ENCODE measurements at places on chromosomes 13 and 19.
A peak's percentile ranks its signal among the peaks of the same experiment; 100 is the strongest.

GRCh38 chr13:108508263-108508662, 121.1 kb upstream of the MYO16 start:
- no peak for DNase-seq

DNA sequence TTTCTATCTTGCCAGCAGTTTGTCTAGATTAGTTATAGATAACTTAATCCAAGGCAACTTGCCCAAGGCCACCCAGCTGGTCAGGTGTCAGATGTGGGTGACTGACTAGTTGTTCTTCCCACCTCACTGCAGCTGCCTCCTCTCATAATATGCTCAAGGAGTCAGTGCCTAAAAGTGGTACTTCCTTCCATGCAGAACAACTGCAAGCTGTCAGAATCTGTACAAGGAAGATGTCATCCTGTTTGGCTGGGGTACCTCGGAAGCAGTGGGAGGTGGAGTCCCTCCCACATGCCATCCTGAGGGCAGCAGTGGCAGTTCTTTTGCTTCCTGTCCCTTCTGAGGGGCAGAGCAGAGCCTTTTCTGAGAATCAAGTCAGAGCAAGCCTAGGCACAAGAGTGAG, 193.2 kb upstream of the RFC3 start:
- DNase-seq = no peak

DNA sequence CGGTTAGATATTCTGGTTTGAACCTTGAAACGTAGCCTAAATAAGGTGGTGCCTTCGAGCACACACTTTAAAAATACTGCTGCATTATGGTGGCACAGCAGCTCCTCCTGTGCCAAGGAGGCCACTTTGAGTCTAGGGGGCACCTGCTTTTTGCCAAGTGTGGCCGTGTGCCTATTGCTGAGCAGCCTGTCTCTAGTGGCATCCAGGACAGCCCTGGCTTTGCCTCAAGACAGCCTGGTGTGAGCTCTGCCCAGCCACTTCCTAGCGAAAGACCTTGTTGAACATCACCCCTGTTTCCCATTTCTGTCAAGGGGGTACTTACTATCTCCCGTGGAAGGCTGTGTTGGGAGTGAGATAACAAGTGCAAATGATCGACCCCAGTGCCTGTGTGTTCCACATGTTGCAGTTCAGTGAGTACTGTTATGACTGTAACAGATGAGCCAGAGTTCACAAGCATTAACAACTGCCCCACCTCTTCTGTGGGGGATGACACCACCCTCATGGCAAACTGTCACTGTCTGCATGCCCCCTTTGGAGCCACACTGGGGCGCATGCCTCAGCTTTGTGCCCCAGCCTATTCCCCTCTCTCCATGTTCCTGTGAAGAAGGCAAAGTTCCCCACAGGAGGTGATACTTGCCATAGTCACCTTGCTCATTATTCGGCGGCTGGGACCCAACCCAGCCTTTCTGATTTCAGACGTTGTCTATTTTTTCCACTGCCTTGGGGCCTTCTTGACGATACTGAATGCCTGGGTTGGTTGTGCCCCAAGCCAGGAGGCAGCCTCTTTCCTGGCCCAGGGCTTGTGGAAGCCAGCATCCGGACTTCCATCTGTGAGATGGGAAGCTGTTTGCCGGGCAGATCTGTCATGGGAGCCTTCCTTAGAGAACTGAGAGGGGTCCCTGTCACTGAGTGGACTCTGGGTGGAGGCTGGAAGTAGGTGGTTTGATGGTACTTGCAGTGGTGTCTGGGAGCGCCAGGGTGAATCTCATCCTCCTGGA, 5.4 kb downstream of the GATAD2A start:
- DNase-seq = peak; percentile 38

DNA sequence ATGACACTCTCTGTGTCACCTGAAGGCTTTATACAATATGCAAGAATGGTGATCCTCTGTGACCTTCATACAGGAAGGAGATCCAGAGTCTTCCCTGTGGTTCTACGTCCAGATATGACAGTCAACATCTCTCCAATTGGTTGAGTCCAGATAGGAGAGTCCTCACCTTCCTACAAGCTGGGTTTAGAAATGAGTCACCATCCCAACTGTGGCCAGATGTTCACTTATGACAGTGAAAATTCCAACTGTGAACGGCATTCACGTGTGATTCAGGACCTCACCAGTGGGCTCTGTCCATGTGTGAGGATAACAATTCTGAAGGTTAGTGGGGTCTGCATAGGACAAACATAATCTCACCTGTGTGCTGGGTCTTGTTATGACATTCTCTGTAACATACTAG, 52.5 kb upstream of the ZNF728 start:
- DNase-seq = no peak

DNA sequence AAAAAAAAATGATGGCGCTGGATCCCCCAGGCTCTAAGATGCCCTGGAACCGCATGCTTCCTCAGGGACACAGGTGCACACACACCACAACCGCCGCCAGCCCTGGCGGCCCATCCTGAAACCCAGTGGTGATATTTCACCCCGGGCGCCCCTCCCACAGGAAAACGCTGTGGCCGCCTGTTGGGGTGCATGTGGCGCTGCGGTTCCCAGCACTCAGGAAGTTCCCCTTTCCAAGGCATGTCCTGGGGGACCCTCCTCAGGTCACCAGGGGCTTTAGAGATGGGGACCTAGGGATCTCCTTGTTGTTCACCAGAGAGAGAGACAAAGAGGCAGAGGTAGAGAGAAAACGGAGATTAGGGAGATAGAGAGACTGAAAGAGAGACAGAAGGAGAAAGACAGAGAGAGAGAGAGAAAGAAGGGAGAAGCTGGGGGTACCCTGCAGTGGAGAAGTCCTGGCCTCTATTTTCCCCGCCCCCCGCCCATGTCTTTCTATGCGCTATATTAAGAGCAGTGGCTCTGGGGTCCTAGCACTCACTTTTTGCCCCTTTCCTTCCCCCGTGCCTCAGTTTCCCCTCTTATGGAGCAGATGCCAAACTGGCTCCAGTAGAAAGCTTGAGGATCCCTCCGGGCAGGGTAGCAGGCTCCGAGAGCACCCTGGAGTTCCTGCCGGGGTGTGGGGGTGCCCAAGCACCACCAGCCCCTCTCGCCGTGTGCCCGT, 2.3 kb downstream of the ADGRE2 start:
- no peak for DNase-seq

DNA sequence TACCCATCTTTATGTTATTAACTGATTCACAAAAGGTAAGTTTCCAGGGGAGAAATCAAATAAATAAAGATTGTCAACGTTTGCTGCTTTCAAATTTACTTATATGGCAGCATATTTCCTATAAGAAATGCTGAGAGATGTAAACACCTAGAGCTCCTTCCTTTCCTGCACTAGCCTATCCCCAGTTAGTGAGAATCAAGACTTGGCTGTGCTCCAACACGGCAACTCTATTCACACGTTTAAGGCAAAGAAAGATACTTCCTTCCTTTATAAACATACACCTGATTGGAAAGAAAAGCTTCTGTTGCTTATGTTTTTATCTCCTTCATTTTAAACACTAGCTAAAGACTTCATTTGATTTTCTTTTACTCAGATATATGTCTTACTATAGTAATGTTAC, 107.0 kb downstream of the PCDH9 start:
- DNase-seq = no peak

Measured in activated T-cell treated with anti-CD3 and anti-CD28 coated beads for 48 hours (primary cell).